ENCODE measurements at places on chromosomes 2 and 18. TPM values are rescaled to one million over a fixed set of nuclear protein-coding genes. Genes with fewer than 3 reads are reported as not detected.

GRCh38 chr2:54908591-54908990 is 141.7 kb downstream of the RTN4 start:
- H3K4me1 ChIP-seq: peaks cover 27% of the 10 kb centered on the region
- no peaks in the 10 kb centered on the region for H3K27me3 ChIP-seq
- H3K4me3 ChIP-seq: no peak overlapping the region
- no peaks in the 10 kb centered on the region for H3K36me3 ChIP-seq
- no peak for DNase-seq

DNA sequence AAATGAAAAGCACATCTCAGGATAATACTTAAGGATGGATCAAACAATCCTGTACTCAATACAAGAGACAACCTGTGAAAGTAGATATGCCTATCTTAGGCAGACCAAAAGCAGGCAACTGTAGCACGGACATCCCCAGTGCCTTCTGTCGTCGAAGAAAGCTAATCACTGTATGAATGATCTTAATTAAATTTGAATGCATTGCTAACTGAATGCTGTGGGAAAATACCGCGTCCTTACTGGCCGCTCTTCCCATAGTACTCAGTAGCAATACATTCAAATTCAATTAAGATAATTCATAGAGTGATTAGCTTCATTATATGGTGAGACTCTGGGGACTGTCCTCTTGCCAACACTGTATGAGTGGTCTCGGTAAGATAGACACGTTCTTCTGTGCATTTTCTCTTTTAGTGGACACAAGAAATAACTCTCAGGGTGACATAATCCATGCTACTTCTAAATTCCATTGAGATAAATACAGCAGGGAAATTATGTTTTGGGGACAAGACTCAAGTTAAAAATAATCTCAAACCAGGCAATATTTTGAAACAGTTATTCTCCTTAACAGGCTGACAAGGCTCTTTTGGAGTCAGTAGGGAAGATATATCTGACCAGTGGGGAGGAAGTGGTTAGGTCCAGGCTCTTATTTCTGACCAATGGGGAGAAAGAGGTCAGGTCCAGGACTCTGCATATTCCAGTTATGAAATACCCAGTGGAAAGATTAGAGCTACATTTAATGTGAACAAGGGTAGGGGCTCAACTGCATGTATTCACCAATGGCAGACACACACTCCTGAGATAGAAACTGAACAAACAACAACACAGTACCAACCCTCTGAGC is 97.3 kb downstream of the DOCK10 start:
- no peak for DNase-seq
- no peak overlapping the region for H3K27ac ChIP-seq
- no peaks in the 10 kb centered on the region for H3K36me3 ChIP-seq
- H3K4me3 ChIP-seq: no peak overlapping the region
- no peaks in the 10 kb centered on the region for H3K4me1 ChIP-seq
- no peaks in the 10 kb centered on the region for H3K27me3 ChIP-seq

- no peak overlapping the region for H3K27ac ChIP-seq
- H3K27me3 ChIP-seq: no peaks in the 10 kb centered on the region
- H3K36me3 ChIP-seq: no peaks in the 10 kb centered on the region
- no peaks in the 10 kb centered on the region for H3K4me1 ChIP-seq
- H3K4me3 ChIP-seq: no peak overlapping the region
These were observed 120.3 kb upstream of the ACAA2 start for GRCh38 chr18:49933530-49934128.

The VWC2L gene
- total RNA-seq: not detected

DNA sequence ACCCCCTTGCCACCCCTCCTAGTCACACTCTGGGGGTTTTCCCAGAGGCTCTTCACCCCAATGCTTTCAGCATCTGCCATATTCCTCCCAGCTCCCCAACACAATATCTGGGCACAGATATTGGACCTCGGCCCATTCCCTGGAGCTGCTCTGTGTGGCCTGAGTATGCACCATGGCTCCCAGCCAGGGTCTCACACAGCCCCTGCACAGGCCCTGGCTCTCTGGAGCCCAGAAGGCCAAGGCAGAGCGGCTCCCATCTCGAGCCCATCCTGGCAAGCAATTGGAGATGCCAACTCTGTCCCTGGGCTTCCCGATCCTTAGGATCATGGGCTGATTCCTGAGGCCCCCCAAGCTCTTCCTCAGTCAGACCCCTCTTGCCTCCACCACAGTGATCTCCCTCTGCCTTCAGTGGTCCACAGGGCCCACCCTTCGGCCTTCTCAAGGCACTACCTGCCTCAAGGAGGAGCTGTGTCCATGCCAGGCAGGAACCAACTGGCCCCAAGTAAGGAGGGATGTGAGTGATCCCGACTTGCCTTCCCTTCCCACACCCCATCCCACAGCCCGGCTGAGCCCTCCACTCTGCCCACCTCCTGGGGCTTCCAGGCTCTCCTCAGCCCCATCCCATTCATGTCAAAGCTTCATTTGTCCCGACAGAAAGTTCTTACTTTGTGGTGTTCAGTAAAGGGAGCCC is 62.7 kb downstream of the ADD2 start:
- no peaks in the 10 kb centered on the region for H3K4me1 ChIP-seq
- no peak overlapping the region for H3K4me3 ChIP-seq
- H3K27ac ChIP-seq: no peak overlapping the region
- no peaks in the 10 kb centered on the region for H3K36me3 ChIP-seq

- no peaks in the 10 kb centered on the region for H3K4me1 ChIP-seq
- H3K27me3 ChIP-seq: peaks cover 2% of the 10 kb centered on the region
- no peak overlapping the region for H3K27ac ChIP-seq
- no peak for DNase-seq
- no peak overlapping the region for H3K4me3 ChIP-seq
These were observed 239.5 kb upstream of the REV1 start for GRCh38 chr2:99729104-99730025.

The ASTL gene
- 0.18 TPM for total RNA-seq

GRCh38 chr18:79952996-79953559 is 1.6 kb upstream of the SLC66A2 start:
- peaks cover 29% of the 10 kb centered on the region for H3K4me1 ChIP-seq
- no peak for DNase-seq
- H3K4me3 ChIP-seq: no peak overlapping the region
- no peaks in the 10 kb centered on the region for H3K36me3 ChIP-seq

The AOX1 gene
- total RNA-seq: 3.0 TPM

GRCh38 chr2:100875516-100876230 is 55.7 kb downstream of the NPAS2 start:
- H3K4me1 ChIP-seq: peaks cover 15% of the 10 kb centered on the region
- DNase-seq: no peak
- H3K27ac ChIP-seq: no peak overlapping the region
- no peak overlapping the region for H3K4me3 ChIP-seq
- no peaks in the 10 kb centered on the region for H3K27me3 ChIP-seq

The PPP1R1C gene
- total RNA-seq: 2.6 TPM

DNA sequence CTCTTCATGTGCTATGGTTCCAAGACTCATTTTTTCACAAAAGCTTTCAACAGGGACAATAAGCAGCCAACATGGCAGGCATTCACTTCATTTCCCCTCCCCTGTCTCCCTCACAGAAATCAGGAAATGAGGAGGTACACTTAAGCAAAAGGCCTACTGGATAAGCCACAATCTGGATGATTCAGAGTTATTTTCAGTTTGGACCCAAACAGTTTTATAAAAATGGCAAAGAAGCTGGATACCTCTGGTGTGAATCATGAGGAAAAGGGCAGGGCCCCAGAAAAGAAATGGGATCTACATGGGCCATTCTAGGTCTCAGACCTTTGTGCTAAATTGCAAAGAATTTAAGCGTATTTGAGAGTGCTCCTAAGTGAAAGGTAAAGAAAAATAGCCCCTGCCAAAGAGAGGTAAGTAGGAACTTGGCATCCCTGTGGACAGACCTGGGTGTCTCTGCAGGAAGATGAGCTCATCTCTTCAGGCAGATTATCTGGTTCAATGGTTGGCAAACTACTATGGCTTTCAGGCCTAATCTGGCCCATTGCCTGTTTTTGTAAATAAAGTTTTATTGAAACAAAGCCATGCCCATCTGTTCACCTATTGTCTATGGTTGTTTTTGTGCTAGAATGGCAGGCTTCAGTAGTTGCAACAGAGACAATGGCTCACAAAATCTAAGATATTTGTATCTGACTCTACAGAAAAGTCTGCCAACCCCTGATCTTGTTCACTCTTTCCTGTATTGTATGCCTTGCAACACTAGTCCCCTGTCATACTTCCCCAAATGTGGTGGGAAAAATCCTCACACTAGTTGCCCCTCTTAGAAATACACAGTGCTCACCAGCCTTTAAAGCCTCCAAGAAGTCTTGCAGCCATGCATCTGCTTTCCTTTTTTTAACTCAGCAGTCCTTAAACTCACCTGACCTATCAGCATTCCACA is 315.0 kb downstream of the ALK start:
- H3K27me3 ChIP-seq: no peaks in the 10 kb centered on the region
- H3K4me3 ChIP-seq: no peak overlapping the region
- H3K27ac ChIP-seq: no peak overlapping the region
- no peak for DNase-seq
- H3K36me3 ChIP-seq: no peaks in the 10 kb centered on the region

DNA sequence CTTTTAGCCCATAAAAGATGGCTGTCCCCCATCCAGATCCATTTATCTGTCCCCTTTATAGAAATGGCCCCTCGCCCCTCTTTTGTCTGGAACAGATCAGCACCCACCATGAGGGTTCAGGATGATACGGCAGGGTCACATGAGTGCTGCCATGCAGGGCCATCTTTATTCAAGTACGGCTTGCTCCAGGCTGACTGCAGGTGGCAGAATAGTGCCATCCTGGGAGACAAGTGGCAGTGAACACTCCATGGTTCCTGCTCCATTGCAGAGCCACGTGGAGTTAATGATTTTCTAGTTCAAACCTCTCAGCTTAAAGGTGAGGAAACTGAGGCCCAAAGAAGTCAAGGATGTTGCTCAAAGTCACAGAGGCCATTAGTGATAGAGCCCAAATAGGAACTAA is 180.6 kb downstream of the CLIP4 start:
- no peak overlapping the region for H3K4me3 ChIP-seq
- H3K27me3 ChIP-seq: peaks cover 52% of the 10 kb centered on the region
- no peak for DNase-seq
- no peaks in the 10 kb centered on the region for H3K36me3 ChIP-seq
- H3K27ac ChIP-seq: no peak overlapping the region

DNA sequence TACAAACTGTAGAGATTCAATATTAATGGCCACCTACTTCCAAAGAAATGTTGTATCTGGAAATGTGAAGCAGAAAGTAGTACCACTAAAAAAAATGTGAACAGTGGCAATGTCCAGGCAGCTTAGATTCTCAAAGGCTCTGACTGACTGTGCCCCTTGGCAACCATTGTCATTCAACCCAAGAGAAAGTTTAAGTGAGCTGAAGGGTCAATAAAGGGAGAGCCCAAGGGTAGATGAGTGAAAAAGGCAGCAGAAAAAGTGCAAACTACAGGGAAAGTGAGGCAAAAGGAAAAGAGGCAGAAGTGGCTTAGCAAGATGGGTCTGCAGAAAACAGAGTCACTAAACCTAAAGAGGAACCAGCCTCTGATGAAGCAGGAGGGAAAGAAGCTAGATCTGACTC is 802.9 kb downstream of the CPS1 start:
- H3K36me3 ChIP-seq: no peaks in the 10 kb centered on the region
- no peak for DNase-seq
- no peak overlapping the region for H3K4me3 ChIP-seq
- H3K27ac ChIP-seq: no peak overlapping the region
- no peaks in the 10 kb centered on the region for H3K4me1 ChIP-seq

DNA sequence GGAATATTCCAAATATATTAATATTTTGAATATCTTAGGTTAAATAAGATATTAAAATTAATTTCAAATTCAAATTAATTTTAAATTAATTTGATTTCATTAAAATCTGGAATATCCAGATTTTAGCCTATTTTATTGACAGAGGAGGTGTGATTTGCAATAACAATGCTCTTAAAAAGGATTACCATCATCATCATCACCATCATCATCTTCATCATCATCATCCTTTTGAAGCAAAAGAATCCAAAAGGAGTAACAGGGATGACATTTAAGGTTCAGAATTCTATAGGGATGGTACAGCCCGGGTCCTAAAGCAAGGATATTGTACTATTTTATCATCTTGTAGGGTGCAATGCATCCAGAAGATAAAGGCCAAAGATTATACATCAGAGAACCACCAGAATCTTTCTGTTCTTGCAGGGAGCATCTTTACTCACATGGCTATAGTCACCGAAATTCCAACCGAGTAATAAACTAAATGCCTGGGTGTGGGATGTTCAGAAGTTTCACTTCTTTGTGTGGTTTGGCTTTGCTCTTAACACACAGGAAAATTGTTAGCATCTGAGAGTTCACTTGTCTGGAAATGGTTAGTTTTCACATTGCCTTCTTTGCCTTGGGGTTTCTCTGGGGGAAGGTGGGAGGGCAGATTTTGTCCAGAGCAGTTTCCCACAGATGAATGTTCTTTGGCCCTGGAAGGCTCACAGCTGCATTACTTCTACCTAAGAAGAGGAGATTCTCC is 99.1 kb upstream of the ITGA6 start:
- no peaks in the 10 kb centered on the region for H3K4me1 ChIP-seq
- DNase-seq: no peak
- no peaks in the 10 kb centered on the region for H3K36me3 ChIP-seq
- no peak overlapping the region for H3K4me3 ChIP-seq
- H3K27me3 ChIP-seq: no peaks in the 10 kb centered on the region
- H3K27ac ChIP-seq: no peak overlapping the region

The CPO gene
- total RNA-seq: not detected

The CCDC178 gene
- not detected for total RNA-seq

DNA sequence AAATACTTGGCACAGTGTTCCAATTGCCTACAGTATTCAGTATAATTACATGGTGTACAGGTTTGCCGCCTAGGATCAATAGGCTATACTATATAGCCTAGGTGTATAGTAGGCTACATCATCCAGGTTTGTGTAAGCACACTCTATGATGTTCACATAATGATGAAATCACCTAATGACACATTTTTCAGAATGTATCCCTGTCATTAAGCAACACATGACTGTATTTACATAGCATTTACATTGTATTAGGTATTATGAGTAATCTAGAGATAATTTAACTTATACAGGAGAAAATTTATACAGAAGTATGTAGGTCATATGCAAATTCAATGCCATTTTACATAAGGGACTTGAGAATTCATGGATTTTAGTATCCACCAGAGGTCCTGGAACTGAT is 35.4 kb downstream of the SCN7A start:
- no peaks in the 10 kb centered on the region for H3K27me3 ChIP-seq
- H3K4me1 ChIP-seq: no peaks in the 10 kb centered on the region
- H3K4me3 ChIP-seq: no peak overlapping the region

The QPCT gene
- total RNA-seq: 2.3 TPM

DNA sequence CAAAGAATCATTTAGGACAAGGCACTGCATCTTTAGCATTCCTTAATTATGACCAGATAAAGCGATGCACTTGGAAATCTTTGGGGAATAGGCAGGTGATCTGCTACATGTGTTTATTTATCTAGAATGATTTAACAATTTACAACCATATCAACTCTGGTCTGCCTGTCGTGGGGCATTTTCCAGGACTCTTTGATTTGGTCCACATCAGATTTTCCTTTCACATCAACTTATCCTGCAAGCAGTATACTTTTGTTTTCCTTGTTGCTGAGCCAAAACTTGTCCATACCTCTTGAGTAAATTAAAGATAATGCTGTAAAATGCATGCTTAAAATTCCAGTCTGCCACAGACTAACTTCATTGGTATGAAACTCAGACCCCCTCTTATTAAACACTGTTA is 312.4 kb upstream of the TCF4 start:
- no peak for DNase-seq
- no peaks in the 10 kb centered on the region for H3K4me1 ChIP-seq
- no peaks in the 10 kb centered on the region for H3K36me3 ChIP-seq
- no peak overlapping the region for H3K4me3 ChIP-seq
- H3K27ac ChIP-seq: no peak overlapping the region

The MTIF2 gene
- total RNA-seq: 34.1 TPM

The ASB18 gene
- not detected for total RNA-seq

The ARHGAP15 gene
- total RNA-seq: 0.41 TPM

- no peak for DNase-seq
- H3K4me3 ChIP-seq: no peak overlapping the region
- H3K4me1 ChIP-seq: no peaks in the 10 kb centered on the region
- H3K27me3 ChIP-seq: no peaks in the 10 kb centered on the region
These were observed 607.4 kb downstream of the CBLN2 start for GRCh38 chr18:71936744-71937143.

All from Panc1 (cell line).